Neural cell (in vitro differentiated cells): ENCODE measurements at places on chromosomes 16 and 17. TPM values are rescaled to one million over a fixed set of nuclear protein-coding genes. Genes with fewer than 3 reads are reported as not detected.

TVP23A gene
- polyA plus RNA-seq: 8.8 and 9.1 TPM in 2 replicates

TNFSF13 gene
- polyA plus RNA-seq: 0.15 TPM in 1 of 2 replicates, not detected in the other

KRTAP3-1 gene
- polyA plus RNA-seq: not detected in 2 replicates

SCGB1C2 gene
- polyA plus RNA-seq: not detected in 2 replicates

SLC52A1 gene
- polyA plus RNA-seq: not detected in 2 replicates

HCFC1R1 gene
- 19.0 and 23.7 TPM in 2 replicates for polyA plus RNA-seq

ASIC2 gene
- polyA plus RNA-seq: 2.4 and 5.6 TPM in 2 replicates

GP1BA gene
- not detected in 2 replicates for polyA plus RNA-seq

TMEM220 gene
- polyA plus RNA-seq: 0.08 TPM in 1 of 2 replicates, not detected in the other

KRTAP4-4 gene
- polyA plus RNA-seq: not detected in 2 replicates

DHX40 gene
- polyA plus RNA-seq: 113 and 130 TPM in 2 replicates

HEATR9 gene
- polyA plus RNA-seq: not detected in 2 replicates

CDRT15L2 gene
- not detected in 2 replicates for polyA plus RNA-seq

PMFBP1 gene
- 0.12 and 1.0 TPM in 2 replicates for polyA plus RNA-seq

YPEL2 gene
- polyA plus RNA-seq: 16.1 and 17.0 TPM in 2 replicates

PHB1 gene
- polyA plus RNA-seq: 87.8 and 99.0 TPM in 2 replicates

CD79B gene
- polyA plus RNA-seq: not detected in 2 replicates

TBC1D28 gene
- 2.1 and 2.2 TPM in 2 replicates for polyA plus RNA-seq

HOXB1 gene
- not detected in 2 replicates for polyA plus RNA-seq

WFDC1 gene
- polyA plus RNA-seq: not detected in 2 replicates

OR1G1 gene
- not detected in 2 replicates for polyA plus RNA-seq

ACAP1 gene
- polyA plus RNA-seq: 0.66 and 9.2 TPM in 2 replicates

PRSS27 gene
- polyA plus RNA-seq: 3.0 and 5.9 TPM in 2 replicates

ZNF213 gene
- 5.1 and 9.8 TPM in 2 replicates for polyA plus RNA-seq

SLFN12L gene
- not detected in 2 replicates for polyA plus RNA-seq

DOC2B gene
- polyA plus RNA-seq: 4.8 TPM in 2 replicates

SLC13A2 gene
- polyA plus RNA-seq: not detected in 2 replicates

NPIPB2 gene
- 0.82 and 2.1 TPM in 2 replicates for polyA plus RNA-seq

DUS2 gene
- polyA plus RNA-seq: 22.4 and 22.8 TPM in 2 replicates

EZH1 gene
- polyA plus RNA-seq: 52.5 and 68.3 TPM in 2 replicates

KRTAP16-1 gene
- not detected in 2 replicates for polyA plus RNA-seq

CCL16 gene
- not detected in 2 replicates for polyA plus RNA-seq

PRMT7 gene
- polyA plus RNA-seq: 203 and 207 TPM in 2 replicates

CIBAR2 gene
- not detected in 2 replicates for polyA plus RNA-seq

C16orf54 gene
- not detected in 2 replicates for polyA plus RNA-seq

GRB2 gene
- polyA plus RNA-seq: 134 and 150 TPM in 2 replicates

TP53TG3 gene
- not detected in 2 replicates for polyA plus RNA-seq

EFCAB13 gene
- 2.2 and 4.3 TPM in 2 replicates for polyA plus RNA-seq

TBC1D3B gene
- polyA plus RNA-seq: 6.9 and 9.8 TPM in 2 replicates

MTSS2 gene
- polyA plus RNA-seq: 20.4 and 22.4 TPM in 2 replicates

PRAC2 gene
- not detected in 2 replicates for polyA plus RNA-seq

DCUN1D3 gene
- polyA plus RNA-seq: 9.2 and 11.5 TPM in 2 replicates

SCNN1G gene
- polyA plus RNA-seq: not detected in 2 replicates

TNK1 gene
- polyA plus RNA-seq: 0.83 and 1.5 TPM in 2 replicates

TNP2 gene
- polyA plus RNA-seq: not detected in 2 replicates

CRAMP1 gene
- 11.1 and 11.9 TPM in 2 replicates for polyA plus RNA-seq

SEPTIN12 gene
- polyA plus RNA-seq: 1.8 and 4.7 TPM in 2 replicates

OTOP3 gene
- polyA plus RNA-seq: not detected in 2 replicates

GABARAPL2 gene
- polyA plus RNA-seq: 299 and 344 TPM in 2 replicates

PRR14 gene
- 23.3 and 31.2 TPM in 2 replicates for polyA plus RNA-seq

PHF23 gene
- 55.7 and 60.3 TPM in 2 replicates for polyA plus RNA-seq

SLC12A3 gene
- 0.09 TPM in 1 of 2 replicates, not detected in the other for polyA plus RNA-seq

EPX gene
- not detected in 2 replicates for polyA plus RNA-seq

TMEM98 gene
- 65.1 and 77.6 TPM in 2 replicates for polyA plus RNA-seq

TMEM114 gene
- 0.62 TPM in 1 of 2 replicates, not detected in the other for polyA plus RNA-seq

NPB gene
- polyA plus RNA-seq: 1.3 and 1.7 TPM in 2 replicates

CHMP6 gene
- 32.8 and 35.1 TPM in 2 replicates for polyA plus RNA-seq
